GM10248 (cell line): ENCODE measurements at places on chromosomes 5 and 9.

DNA sequence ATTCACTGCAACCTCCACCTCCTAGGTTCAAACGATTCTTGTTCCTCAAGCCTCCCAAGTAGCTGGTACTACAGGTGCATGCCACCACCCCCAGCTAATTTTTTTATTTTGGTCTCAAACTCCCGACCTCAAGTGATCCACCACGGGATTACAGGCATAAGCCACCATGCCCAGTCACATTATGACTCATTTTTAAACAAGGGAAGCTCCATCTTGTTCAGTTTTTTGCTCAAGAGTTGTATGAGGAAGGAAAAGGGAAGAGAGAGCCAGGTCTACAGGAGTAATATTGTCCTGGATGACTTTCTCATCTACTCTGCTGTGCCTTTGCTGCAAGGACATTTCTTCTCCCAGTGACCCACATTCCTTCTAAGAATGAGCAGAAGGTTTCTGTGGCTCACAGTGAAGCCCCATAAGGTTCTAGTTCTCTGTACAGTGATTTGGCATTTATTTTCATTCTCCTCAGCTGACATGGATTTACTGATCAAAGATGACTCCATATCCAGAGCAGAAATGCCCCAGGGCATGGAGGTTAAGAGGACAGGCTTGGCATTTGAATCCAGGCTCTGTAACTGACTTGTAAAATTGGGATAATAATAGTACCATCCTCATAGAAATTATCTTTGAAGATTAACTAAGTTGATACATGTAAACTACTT is 153.5 kb downstream of the CDH6 start:
- DNase-seq, result no peak

DNA sequence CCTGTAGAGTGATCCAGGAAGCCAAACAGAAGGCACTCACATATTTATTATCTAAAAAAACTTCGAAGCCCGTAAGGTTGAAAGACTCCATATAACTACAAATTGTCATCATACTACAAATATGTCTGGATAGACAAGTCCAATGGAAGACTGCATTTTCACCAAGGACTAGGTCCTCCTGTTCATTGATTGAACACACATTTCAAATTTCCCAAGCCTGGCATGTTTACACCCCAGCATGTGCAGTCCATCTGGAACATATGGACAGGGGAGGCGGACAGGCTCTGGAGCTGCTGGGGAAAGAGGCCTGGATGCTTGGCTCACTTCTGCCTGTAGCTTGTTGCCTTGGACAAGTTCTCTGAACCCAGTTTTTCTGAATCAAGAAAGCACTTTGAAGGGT is 378.7 kb downstream of the ENC1 start:
- DNase-seq, result no peak

DNA sequence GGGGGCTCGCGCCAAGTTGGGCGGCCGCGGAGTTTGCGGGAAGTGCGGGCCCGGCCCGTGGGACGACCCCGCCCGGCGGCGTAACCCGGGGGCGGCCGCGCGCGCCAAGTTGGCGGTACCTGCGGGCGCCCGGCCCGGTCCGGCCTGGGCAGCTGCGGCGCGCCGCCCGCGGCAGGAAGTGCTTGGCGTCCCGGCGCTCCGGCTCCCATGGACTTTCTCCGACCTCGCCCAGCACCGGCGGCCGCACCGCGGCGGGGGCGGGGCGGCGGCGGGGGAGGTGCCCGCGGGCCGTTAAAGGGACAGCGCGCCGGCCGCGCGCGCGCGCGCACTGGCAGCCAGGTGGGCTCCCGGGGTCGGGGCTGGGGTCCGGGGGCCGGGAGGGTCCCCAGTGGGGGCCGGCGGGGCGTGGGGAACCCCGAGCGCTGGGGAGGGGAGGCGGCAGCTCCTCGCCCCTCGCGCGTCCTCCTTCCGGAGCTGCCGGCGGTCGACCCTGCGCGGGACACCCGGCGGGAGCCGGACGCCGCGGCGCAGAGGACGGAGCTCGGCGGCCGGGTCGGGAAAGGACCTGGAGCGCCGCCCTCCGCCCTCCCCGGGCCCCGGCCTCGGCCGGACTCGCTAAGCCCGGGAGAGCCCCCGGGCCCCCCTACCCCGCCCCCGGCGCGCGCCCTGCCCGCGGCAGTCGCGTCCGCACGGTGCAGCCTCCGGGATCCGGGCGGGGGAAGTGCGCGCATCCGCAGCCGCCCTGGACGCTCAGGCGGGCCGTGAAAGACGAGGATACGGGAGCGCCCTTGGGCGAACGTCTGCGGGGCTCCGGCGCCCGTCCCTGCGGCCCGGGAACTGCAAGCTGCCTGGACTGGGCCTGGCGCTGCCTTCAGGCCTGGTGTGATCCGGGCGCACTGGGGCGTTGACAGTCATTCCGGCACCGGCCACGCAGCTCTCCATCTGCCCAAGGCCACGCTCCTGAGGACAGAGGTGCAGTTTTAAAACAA is at the start of gene NACC2:
NACC2 (minus strand) TSS at position 220 of the 989 bp plus-strand sequence. CDS start 44,768 bp downstream, outside the sequence.
- DNase-seq, result no peak

DNA sequence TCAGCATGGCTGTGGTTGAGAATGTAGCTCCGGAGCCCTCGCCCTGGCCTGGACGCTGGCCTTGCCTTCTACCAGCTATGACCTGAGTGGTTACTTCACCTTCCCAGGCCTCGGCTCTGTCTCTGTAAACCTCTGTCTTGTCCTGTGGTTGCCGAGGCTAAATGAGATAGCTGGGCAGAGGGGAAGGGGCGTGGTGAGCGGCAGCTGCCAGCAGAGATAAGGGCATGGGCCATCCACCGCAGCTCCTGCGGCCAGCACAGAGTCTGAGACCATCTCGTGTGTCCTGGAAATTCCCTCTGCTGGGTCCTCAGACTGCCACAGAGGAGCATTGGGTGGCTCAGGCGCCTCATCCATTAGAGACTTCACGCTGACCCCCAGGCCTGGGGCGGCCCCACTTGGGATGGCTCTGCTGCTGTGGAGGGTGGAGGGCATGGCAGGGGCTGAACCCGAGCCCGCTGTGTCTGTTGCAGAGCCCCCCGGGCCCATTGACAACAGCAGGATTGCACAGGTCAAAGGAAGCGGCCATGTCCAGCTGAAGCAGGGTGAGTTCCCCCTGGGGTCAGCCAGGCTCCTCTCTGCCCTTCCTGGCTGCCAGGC is 43.9 kb downstream of the USP20 start:
- no peak for DNase-seq

DNA sequence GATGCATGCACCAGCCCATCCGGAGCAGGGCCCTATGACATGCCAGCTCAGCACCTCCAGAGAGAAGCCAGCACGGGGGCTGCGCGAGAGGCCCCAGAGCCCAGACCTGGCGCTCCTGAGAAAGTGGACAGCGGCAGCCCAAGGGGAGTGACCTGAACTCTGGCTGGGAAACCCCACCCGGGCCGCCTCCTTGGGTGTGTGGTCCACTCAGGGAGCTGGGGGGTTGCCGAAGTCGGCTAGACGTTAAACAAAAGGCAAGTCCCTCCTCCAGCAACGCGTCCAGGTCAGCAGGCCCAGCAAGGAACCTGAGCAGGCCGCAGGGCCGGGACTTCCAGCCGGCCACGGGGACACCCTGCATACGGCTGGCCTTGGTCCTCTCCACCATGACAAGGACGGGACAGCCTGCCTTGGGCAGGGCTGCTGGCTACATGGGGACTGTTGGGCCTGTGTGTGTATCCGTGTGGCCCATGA is 35.7 kb downstream of the NACC2 start:
- no peak for DNase-seq

DNA sequence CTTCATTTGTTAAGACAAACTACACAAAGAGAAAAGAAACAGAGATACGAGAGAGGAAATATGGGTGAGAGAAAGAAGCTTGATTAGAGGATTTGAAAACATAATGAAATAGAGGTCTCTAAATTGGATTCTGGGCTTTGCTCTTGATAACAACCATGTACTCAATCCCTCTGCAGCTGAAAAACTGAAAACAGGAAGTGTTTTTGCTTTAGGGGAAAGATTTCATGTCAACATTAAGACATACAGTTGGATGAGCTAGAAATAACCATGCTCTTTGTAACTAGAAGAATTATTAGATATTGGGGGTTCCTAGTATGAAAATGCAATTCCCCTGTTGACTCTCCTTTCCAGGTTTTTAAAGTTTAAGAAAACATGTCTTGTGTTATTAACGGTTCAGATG is 21.9 kb downstream of the CRHBP start:
- DNase-seq, result no peak

DNA sequence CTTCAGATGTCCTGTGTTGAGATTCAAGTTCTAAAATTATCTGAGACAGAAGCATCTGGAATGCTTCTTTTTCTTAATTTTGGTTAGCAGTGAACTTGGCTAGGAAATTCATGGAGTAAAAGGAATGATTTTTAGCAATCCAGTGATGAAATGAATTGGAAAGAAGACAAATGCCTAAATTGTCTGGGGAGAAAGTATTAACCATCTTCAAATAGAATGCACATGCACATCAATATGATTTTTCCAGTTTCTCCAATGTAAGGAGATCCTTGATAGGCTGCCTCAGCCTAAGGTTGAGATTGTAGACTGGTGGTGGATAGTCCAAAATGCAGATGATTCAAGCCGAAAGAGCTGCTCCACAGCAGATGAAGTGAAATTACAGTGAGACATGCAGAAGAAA is 106.7 kb downstream of the PCSK5 start:
- DNase-seq, result no peak

DNA sequence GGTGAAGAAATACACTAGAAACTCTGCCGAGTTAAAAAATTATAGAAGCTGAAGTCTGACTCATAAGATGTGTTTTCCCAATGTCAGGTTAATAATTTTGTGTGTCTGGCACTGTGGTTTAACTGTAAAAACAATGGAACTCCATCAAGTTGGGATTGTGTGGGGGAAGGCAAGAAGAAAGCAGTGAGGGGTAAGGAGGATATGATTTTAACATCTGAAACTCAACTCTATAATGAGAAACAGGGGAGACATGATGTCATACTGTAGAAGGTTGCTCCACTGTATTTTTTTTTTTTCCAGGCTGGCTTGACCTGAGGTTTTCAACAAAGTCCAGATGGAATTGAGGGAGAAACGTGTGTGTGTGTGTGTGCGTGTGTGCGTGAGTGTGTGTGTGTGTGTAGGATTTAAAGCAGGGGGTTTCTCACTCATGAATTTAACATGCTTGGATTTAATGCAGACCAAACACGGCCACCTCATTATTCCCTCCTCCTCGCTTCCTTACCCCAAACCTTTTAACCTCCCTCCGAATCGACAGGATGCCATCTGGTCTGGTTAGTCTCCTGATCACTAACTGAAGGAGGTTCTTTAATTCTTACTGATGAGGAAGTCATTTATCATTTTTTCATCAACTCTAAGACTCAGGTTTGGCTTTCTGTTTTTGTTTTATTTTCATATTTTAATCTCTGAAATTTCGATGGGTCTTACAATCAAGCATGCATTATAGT is 140.2 kb upstream of the LPAR1 start:
- DNase-seq, result no peak

DNA sequence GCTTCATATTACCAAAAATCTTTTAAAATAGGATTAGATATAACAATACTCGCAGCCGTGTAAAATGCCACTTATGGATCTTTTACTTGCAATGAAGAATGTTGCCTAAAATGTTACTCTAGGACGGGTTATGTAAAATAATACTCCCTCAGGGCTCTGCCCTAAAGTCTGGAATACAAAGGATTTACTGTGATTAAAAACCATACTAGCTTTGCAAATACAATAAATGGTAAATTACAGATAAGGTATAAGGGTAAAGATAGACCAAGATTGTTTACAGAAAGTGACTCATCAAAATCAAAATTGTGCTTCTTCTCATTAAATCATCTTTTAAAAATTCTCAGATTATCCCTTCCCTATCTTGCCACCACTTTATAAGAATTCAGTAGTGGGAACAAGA is 163.6 kb downstream of the MEF2C start:
- no peak for DNase-seq

DNA sequence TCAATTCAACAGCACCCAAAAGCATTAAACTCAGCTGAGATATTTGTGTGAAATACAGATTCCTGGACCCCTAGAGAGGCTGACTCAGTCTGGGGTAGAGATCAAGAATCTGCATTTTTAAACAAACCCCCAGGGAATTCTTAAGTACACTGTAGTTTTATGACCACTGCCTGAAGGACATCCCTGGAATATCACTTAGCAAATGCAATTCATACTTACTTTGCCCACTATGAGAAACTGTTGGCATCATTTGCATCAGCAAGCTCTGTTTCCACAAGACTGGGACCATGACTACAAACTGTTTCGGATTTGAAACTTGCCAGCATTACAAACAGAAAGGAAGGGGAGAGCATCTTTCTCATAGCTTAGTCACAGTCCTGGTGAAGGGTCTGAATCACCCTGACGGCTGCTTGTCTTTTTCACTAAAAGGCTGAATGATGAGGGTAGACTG is 63.7 kb downstream of the MLLT3 start:
- DNase-seq, result peak; percentile 23

DNA sequence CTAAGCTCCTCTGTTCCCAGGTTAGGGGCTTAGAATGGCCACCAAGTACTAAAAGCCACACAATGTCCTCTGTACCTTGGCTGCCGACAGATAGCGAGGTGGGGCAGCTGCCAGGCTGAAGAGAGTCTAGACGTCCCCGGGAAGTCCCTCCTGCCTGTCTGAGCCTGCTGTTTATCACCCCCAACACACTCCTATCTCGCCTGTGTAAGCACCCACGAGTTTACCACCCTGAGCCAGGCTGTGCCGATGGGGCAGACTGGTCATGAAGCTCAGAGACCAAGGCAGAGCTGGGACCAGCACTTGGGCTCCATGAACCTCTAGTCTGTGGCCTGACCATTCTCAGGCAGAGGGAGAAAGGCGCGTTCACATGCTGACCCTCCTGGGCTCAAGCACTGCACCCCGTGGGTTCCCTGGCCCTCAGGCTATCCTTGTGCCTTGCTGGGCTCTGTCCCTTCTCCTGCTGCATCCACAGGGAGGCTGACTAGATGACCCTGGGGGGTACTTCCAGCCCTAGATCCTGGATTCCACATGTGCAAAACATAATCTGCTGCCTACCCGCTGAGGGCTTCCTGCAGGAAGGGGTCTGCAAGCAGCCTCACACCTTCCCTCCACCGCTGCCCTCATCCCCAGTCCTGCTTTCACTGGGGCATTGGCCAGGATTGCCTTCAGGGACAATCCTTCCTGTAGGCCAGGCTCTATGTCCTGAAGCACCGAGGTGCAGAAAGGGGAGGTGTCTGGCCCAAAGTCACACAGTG is 18.6 kb upstream of the SLC25A51 start:
- no peak for DNase-seq

DNA sequence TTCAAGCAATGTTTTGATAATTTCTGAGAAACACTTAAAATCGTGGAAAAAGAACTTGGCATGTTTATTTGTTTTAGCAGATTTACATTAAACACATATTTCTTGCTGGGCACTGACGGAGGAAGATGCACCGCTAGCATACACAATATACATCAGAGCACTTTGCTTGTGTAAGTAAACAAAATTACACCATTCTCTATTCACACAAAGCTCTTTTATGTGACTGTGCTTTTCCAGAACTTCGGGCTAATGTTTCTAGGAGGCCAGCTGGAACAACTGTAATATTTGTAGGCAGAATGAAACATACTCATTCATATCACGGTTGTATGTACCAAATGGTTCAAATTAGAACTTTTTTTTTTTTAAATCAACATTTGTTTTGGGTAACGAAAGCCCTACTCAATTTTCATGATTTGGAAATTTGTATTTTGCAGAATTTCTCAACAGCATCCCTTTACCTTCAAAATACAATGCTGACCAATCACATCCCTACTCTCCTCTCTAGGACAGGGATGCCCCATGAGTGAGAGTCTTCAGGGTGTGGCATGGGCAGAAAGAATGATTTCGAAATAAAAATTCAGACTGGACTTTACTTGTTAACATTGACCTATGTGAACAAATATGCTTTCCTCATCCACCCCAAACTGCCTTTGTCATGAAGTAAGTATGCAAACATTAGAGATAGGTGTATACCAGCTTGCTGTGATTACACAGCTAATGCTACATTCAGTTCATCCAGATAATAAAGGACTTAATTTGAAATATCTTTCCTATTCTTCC is 425.1 kb downstream of the BNC2 start:
- no peak for DNase-seq
